NCI-H2081 (cell line): ENCODE measurements at places on chromosomes 1 and 21.

- DNase-seq, result no peak
Observed at GRCh38 chr1:18200136-18200717, 92.6 kb downstream of the IGSF21 start.

- no peak for DNase-seq
Observed at GRCh38 chr1:106536741-106537140, 519.7 kb upstream of the PRMT6 start.

GRCh38 chr1:93999840-94000415, 90.7 kb upstream of the GCLM start:
- DNase-seq, result no peak

- no peak for DNase-seq
Observed at GRCh38 chr21:32597205-32597604, 11.9 kb upstream of the TCP10L start.

GRCh38 chr1:145979746-145980456, 15.4 kb downstream of the POLR3GL start:
- DNase-seq, result no peak

GRCh38 chr1:46942086-46942485, 810 bp upstream of the CYP4A11 start:
- no peak for DNase-seq

GRCh38 chr1:92653605-92654381, 131.1 kb downstream of the EVI5 start:
- no peak for DNase-seq

DNA sequence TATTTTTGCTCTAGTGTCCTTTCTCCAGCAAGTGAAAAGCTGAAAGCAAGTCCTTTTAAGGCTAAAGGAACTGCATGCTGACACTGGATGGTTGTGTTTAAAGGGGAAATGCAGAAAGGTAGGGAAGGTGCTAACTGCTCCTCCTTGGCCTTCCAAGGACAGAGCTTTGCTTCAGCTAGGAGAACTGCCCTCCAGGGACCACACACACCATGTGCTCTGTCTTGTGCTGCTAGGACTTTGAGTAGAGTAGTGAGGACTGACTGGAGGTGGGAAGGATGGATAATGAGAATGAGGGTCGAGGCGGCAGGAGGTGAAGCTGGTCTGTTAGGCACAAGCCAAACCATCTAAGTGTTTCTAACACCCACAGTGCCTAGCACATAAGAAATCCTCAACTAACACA, 77.9 kb downstream of the WDR3 start:
- no peak for DNase-seq

DNA sequence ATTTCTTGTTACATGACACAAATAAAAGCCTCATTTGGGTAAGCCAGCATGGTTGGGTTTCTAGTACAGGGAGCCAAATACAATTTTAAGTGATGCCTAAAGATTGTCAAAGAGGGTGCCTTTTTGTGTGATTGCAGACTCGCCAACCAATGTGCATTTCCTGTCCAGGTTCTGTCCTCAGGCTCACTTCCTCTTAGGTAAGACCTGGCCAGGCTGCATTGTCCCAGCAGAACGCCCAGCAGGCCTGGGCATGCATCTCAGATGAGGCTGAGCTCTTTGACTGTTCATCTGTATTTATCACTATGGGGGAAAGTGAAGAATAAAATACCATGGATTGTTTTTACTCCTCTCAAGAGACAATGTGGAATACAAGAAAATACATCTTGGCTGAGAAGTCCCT, 49.7 kb downstream of the KCNC4 start:
- no peak for DNase-seq

DNA sequence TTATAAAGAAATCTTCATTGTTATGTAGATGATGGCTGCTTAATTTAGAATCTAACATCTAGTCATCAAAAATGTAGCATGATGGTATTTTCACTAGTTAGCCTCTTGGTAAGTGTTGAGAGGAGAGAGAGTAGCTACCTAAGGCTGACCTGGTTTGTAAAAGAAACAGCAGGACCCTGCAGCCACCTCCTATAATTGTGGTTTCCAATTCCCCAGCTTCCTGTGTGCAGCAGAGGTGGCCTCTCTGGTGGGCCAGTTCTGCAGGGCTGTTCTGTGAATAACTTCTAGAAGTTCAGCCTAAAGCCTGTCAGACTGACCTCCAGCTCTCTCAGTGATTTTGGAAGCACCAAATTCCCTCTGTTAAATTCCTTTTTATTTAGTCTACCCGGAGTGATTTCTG, 246.4 kb upstream of the LRRC7 start:
- DNase-seq, result no peak

- no peak for DNase-seq
Observed at GRCh38 chr1:2639607-2640521, 7.0 kb upstream of the MMEL1 start.

- DNase-seq, result peak; percentile 74
Observed at GRCh38 chr1:189429610-189430009, 1048.1 kb downstream of the BRINP3 start.

DNA sequence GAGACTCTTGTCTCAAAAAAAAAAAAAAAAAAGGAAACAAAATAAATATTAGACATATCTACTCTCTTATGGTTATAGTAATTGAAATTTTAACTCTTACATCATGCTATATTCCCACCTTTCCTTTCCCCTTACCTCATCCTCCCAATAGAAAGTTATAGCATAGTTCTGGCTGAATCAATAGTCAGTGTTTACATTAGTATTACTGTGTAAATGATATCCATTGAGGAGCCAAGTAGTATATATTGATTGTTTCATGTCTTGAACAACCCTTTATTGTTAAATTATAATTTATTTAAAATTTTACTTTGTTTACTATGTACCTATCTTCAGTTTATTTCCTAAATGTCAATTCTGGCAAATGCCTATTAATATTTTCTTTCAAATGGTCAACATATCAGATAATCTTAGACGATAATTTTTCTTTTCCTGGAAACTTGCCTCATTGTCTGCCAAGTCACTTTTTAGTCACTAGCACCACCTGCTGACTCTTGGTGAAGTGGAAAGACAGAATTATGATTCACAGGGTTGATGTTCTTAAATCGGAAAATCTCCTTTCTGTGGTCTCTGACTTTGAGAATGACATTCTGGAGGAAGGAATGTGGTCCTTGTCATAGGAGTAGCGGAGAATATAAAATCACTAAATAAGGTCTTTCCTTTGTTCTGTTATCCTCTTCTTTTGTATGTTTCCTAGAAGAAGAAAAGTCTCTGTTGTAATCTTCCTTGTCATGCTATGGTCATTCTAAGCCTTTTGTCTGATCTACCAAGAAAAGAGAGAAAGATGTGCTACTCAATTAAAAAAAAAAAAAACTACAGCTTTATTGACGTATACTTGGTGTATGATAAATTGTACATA, 8.6 kb downstream of the HJV start:
- peak; percentile 70 for DNase-seq

DNA sequence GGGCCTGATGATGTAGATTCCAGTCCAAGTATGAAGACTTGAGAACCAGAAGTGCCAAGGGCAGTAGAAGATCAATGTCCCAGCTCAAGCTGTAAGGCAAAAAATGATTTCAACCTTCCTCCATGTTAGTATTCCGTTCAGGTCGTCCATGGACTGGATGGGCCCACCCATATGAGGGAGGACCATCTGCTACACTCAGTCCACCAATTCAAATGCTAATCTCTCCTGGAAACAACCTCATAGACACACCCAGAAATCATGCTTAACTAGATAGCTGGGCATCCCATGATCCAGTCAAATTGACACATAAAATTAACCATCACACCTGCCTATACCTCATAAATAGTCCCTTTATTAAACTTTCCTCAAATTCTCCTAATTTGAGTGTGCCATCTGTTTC, 73.3 kb upstream of the NFASC start:
- DNase-seq, result no peak

DNA sequence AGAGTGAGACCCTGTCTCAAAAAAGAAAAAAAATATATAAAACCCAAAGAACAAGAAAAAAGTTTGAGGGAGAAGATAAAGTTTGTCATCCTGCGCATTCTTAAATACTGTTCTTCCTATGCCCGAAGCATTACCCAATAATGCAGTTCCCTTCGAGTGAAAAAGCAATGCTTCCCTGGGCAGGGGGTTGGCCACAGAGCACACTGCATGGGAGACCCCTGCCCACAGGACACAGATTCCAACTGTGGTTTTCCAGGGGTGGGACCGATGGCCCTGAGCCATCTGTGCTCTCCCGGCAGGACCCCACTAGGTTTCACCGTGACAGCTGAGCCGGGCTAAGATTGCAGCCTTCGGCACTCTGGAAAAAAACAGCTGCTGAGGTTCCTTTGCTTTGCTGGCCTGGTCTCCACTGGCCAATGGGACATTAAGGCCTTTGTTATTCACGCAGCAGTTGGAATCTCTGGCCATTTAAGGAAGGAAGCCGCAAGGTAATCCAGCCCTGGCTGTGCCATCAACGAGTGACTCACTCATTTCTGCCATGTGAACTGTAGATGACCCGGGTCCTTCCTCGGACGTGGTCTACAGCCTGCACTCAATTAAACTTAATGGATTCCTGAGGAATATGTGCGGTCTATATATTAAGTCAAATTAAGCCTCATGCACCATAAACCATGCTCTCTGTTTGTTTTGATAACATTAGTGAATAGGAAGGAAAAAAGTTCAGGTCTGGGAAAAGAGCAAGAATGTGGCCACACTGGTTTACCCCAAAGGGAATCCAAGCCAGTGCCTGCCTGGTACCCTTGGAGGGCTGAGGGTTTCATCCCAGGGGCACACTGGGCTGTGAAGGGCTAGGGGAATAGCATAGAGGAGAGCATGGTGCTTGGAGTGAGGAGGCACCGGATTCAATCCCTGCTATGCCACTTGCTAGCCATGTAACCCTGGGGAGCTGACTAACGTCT, 163.2 kb downstream of the ZBTB18 start:
- DNase-seq, result no peak

GRCh38 chr1:227416156-227416830, 98.0 kb upstream of the CDC42BPA start:
- DNase-seq, result no peak

GRCh38 chr1:225524570-225524969, 96.7 kb upstream of the LBR start:
- DNase-seq, result no peak

DNA sequence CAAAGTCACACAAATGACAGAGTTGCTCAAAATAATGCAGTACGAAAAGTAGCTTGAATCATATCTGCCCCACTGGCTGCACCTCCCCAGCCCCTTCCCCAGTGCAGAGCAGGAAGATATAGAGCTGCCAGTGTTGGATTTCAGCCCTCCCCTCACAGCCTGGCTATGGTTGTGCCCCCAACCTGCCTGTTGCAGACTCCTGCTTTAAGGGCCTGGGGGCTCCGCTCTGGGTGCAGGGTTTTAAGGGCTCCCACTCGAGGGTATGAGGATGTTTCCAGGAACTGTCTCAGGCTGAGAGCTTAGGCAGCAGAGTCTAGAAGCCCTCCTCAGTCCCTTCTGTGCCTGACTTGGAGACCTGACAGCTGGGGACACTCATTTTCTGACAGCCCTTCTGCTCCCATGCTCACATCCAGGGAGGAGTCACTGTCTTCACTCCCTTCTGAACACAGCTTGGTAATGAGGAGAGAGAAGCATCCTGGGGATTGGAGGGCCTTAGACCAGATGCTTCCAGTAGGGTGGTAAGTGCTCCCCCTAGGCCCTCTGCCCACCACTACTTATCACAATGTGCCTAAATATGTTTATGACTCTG, 4.6 kb downstream of the S100A9 start:
- DNase-seq, result no peak

GRCh38 chr1:37764888-37765441, at the start of gene EPHA10:
Gene EPHA10, minus strand, starts transcription at chr1:37765120. Its CDS starts 54 bp downstream, at chr1:37765066.
- peak; percentile 87 for DNase-seq

GRCh38 chr1:156795787-156796186, 20.9 kb downstream of the SH2D2A start:
- no peak for DNase-seq

GRCh38 chr21:42878678-42878992, 704 bp downstream of the WDR4 start:
- no peak for DNase-seq

GRCh38 chr1:97506368-97506767, 414.5 kb downstream of the DPYD start:
- DNase-seq, result no peak

- DNase-seq, result no peak
Observed at GRCh38 chr1:215890438-215890837, 323.3 kb downstream of the KCTD3 start.

- DNase-seq, result no peak
Observed at GRCh38 chr21:36347962-36348328, 27.9 kb downstream of the MORC3 start.

- no peak for DNase-seq
Observed at GRCh38 chr1:31666263-31666963, 21.7 kb upstream of the PEF1 start.

DNA sequence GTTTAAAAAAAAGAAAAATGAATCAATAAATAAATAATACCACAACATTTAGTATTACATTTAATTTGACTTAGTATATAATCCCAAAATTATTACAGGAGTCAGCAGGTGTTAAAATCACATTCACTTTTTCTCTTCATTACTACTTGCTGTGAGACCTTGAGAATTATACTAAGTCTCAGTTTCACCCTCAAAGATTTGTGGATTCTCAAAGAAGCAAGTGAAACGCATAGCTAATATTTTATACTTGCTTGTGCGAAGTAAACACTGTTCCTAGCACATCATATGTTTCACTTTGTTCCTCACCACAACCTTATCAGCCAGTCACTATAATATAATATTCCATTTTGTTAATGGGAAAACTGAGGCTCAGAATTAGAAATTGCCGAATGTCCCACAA, 4.0 kb downstream of the CLCA1 start:
- DNase-seq, result no peak

GRCh38 chr21:21816778-21817177, 818.6 kb downstream of the NCAM2 start:
- no peak for DNase-seq

DNA sequence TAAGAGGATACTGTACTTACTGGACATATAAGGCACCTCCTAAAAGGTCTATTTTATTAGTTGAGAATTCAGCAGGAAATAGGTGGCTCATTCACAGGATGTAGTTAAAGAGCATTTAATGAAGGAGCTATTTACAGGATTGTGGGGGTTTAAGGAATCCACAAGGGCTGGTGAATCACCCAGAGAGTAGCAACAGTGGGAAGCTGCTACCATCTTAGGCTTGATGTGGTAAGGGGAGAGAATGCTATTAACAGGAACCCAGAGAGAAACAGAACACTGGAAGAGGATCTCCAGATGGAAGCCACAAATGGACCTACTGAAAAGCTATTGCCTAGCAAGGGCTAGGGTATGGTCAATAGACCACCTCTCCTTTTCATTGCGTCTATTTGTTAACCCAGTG, 52.0 kb upstream of the COL11A1 start:
- no peak for DNase-seq

DNA sequence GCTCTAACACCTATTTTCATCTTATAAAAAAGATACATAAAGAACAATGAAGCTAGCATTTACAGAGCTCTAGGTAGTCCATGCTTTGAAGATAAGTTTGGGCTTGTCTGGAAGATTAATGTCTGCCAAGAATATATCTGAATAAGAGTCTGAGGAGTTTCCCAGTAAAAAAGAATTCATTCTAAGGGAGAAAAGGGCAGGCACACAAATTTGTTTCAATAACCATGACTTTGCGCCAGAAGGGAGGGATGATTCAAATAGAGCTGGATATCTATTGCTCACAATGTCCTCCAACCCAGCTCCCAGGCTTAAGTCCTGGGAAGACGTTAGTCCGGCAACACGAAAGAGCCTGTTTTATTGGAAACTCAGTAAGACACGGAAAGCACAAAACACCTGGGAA, 9.7 kb upstream of the TTLL7 start:
- no peak for DNase-seq
